ENCODE measurements at places on chromosomes 2 and 18.

DNA sequence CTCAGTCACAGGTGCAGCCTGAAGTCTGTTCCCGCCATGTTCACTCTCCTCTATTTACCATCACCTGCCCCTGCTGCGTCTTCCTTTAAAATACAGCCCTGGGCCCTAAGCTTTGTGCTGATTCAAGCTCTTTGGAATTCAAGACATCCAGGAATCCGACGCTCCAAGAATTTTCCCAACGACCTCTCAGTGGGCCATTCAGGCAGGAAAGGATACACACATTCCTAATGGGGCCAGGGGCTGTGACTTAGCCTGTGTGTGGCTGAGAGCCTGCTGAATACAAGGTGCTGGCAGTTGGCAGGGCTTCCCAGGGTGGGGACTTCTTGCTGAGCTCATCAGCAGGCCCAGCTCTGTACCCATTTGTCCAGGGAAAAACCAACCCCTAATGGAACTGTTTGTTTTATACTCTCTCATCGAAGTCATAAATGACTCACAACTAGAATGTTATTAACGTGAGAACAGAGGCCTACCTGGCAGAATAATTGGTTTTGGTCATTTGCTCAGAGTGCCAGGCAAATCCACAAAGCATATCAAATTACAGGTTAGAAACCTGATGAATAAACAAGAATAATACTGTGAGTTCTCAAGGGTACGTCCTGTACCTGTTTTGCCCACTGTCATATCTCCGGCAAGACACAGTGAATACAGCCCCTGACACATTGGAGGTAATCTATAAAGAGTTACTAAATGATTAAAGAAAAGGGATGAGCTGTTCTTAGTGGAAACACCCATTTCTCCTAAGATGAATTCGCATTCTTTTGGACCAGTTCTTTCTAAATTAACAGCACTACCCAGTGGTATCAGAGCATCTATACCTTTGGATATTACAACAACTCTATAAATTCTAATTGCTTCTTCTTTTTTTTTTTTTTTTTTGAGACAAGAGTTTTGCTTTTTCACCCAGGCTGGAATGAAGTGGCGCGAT is 12.6 kb upstream of the KCMF1 start:
- DNase-seq = no peak

- no peak for DNase-seq
Observed at GRCh38 chr2:126715111-126715510, 59.2 kb downstream of the GYPC start.

DNA sequence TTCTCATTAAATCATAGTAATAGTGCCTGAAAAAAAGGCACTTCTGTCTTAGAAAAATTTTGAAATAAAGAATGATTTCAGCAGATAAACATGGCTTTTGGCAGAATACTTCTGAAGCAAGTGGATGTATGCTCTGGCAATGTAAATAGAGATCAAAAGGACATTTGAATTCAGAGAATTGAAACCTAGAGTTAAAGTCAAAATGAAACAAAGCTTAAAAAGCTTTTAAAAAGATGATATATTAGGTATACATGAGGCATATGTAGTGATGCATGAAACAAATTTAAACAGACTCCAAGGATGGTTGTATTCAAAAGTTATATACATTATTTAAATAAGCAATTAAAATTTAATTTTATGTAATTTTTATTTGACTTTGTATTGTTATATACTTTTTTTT is 1344.5 kb upstream of the TMEFF2 start:
- no peak for DNase-seq

DNA sequence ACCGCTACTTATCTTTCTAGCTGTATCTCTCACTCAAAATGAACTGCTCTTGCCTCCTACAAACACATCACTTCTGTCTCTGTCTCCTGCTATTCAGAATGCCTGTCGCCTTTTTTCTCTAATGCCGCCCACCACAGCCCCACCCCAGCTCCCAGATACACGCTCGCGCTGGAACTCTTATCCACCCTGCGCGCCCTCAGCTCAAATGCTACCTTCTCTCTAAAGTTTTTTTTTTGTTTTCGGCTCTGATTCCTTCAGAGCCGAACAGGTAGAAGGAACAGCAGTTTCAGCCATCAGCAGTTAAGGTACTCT is 3.9 kb upstream of the SOS1 start:
- DNase-seq = no peak

GRCh38 chr2:191631754-191632153 is 46.2 kb upstream of the NABP1 start:
- DNase-seq = no peak

- no peak for DNase-seq
Observed at GRCh38 chr18:11119959-11120587, 29.3 kb downstream of the PIEZO2 start.

- no peak for DNase-seq
Observed at GRCh38 chr18:55283309-55283708, 304.7 kb downstream of the TCF4 start.

DNA sequence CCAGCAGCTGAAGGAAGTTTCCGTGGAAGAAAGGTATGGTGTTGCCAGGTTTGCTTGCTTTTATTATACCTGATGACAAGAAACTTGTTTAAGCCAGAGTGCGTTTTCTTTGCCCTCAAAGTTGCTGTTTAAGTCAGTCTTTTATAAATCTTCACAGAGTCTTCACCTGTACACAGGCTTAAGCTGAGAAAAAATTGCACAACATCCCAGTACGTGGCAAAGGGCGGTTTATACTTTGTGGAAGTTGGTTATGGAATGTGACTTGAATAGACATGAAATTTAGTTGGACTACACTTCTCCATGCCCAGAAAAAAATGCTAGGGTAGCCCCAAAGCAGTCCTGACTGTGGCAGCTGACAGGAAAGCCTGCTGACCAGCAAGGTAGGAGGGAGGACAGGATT is 121.5 kb downstream of the RTN4 start:
- DNase-seq = no peak

- no peak for DNase-seq
Observed at GRCh38 chr2:160612266-160612856, 118.8 kb upstream of the RBMS1 start.

- no peak for DNase-seq
Observed at GRCh38 chr18:37987901-37988300, 422.3 kb upstream of the CELF4 start.

DNA sequence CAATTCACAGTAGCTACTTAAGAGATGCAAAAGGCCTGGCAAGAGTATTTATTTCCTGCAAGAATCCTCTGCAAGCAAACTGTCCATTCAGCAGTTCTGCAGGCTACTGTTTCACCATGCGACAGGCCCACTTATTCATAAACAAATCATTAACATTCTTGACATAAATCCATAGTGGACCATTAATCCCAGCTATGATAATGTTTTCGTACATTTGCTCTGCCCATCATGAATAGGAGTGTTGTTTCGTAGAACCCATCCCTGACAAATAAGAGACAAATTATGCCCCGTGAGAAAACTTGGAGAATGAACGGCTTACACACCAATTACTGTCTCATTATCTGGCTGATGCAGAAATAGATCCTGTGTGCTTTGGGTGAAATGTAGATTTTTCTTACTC is 65.4 kb downstream of the PID1 start:
- no peak for DNase-seq

DNA sequence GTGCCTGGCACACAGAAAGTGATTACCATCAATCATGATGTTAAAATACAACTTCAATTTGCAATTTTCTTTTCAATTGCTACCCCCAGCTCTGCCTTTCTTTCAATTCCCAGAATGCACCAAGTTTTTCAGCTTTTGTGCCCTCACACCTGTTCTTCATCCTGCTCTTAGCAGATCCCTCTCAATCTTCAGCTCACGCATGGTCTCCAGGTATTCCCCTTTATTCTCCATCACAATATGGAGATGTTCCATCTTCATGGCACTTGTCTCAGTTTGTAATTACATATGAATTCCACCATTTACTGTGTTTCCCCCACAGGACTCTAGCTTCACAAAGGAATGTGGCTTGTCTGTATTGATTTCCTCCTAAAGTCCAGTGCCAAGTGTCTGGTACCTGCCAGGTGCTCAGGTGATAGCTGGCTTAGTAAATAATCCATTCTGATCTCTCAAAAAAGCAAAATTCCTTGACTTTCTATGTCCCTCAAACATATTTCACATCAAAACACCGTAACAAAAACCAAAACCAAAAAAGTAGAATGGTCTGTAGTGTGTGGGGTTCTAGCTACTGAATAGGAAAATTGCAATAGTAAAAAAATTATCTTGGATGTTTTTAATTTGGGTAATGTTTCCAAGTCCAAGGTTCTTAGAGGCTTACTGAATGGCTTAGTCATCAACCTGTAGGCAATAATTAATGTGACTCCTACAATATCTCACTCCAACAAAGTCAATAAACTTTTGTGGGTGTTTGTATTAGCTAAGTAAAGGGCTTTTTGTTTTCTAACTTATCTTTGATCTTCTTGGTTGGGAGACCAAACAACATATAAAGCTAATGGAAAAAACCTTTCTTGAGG is 2.9 kb upstream of the INSIG2 start:
- DNase-seq = no peak

GRCh38 chr2:16188261-16188890 is 248.0 kb downstream of the MYCN start:
- no peak for DNase-seq
